Forelimb muscle (tissue), 1 donor: ENCODE measurements at places on chromosomes 11 and 22. TPM values are rescaled to one million over a fixed set of nuclear protein-coding genes. Genes with fewer than 3 reads are reported as not detected.

TMEM218 gene
- 19.7 TPM for polyA plus RNA-seq

RPS25 gene
- polyA plus RNA-seq, result 1,746 TPM

C11orf97 gene
- not detected for polyA plus RNA-seq

HBB gene
- 273 TPM for polyA plus RNA-seq

ANGPTL5 gene
- 0.38 TPM for polyA plus RNA-seq
